ENCODE measurements at places on chromosomes 12 and 14. TPM values are rescaled to one million over a fixed set of nuclear protein-coding genes. Genes with fewer than 3 reads are reported as not detected.

DNA sequence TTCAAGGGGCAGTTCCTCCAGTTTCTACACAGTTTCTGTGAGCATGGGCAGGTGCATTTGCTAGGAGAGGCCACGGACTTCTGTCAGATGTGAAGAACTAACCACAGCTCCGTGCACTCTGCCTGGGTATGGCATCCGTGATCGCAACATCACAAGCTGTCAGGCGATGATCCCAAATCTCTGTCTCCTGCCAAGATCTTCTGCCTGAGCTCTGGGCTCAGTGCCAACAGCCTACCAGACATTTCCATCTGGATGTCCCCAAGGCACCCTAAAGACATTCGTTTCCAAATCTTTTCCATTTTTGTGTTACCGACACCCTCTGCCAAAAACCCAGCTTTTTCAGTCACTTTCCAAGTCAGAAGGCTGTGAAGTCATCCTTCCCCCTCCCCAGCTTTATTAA, 292.1 kb downstream of the GLT1D1 start:
- DNase-seq: no peak

DNA sequence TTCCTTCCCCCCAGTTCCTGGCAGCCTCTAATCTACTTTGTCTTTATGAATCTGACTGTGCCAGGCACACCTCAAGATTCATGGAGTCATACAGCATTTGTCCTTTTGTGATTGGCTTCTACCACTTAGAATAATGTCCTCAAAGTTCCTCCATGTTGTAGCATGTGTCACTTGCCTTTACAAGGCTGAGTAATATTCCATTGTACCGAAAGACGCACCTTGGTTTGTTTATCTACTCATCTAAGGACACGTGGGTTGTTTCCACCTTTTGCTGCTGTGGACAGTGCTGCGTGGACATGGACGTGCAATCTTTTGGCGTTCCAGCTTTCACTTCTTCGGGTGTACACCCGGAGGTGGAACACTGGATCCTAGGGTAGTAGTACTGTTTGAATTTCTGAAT, 33.5 kb downstream of the ANAPC7 start:
- DNase-seq: no peak

The ANKS1B gene
- 1.2 TPM for total RNA-seq

The SERPINA10 gene
- total RNA-seq: not detected

The SLC38A2 gene
- 144 TPM for total RNA-seq

DNA sequence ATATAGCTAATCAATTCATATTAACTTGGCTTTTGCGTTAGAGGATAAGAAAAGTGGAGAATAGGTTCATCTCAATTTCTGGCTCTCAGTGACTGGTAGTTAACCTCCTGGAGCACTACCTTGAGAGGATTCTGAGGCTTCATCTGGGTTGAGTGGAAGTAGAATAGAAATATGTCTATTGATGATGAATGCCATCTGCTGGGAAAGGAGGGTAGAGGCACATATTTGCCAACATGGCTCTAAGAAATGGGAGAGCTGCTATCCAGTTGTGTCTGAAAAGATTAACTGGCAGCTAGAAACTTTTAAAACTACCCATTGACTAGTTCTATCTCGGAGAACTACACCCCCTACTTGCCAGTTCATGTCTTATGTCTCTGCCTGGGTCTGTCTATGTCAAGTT, 530.1 kb downstream of the NRXN3 start:
- DNase-seq: no peak

The TMEM63C gene
- total RNA-seq: 2.9 TPM

The CCDC196 gene
- not detected for total RNA-seq

The TAS2R8 gene
- not detected for total RNA-seq

DNA sequence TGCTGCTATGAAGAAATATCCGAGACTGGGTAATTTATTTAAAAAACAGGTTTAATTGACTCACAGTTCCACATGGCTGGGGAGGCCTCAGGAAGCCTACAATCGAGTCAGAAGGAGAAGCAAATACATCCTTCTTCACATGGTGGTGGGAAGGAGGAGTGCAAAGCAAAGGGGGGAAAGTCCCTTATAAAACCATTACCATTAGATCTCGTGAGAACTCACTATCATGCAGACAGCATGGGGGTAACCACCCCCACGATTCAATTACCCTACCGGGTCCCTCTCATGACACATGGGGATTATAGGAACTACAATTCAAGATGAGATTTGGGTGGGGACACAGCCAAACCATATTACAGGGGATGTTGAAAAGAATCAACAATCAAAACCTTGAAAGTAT, 74.9 kb downstream of the PPM1H start:
- DNase-seq: no peak

The CYP27B1 gene
- not detected for total RNA-seq

DNA sequence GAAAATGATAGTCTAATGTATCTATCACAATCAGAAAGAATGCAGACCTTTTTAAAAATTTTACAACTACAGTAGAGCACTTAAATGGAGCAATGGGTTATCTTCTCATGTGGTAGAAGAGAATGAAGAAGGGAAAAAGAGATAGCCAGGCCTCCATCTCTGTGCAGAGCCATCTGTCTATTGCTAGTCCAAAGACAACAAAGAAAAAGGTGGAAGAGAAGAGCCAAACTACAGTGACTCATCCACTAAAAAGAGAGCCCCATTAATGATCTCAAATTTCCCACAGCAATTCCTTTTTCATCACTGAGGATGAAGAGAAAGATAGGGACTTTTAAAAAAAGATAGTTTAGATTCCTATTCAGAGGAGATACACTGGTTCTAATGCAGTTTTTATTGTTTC, 232.9 kb downstream of the ATXN7L3B start:
- no peak for DNase-seq

DNA sequence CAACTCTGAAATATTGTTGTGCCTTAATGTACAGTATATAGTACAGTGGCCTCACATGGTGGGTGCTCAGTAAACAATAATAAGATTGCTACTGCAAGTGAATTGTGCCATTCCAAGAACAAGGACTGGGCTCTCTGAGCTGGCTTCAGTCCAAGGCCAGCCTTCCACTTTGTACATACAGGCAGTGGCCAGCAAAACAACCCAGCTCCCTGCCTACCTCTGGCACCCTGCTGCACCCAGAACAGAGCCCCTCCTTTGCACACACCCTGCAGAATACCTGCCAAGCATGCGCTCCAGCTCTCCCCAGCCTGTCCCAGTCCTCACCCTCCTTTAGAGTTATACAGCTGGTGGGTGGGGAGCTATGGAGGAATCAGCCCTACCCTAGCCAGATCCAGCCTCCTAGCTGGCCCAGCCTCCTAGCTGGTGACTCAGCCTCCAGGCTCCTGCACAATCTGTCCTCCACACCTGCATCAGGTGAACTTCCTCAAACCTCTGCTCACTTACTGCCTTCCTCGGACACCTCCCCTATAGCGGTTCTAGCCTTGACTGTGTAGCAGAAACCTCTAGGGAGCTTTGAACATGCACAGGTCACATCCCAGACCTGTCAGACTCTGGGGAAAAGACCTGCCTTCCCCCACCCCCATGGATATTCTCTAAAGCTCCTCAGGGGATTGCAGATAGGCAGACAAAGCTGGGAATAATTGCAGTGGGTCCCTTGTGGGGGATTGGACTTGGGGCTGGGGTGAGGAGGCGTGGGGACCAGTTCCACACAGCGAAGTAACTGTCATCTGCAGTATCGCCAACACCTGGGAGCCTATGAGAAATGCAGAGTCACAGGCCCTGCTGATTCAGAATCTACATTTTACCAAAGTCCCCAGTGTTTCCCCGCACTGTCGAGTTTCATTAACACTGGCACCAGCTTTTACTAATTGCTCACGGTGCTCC, 17.9 kb downstream of the ZDHHC22 start:
- DNase-seq: peak; percentile 69

The NKX2-1 gene
- total RNA-seq: not detected

Data from Right ventricle myocardium superior (tissue), 1 donor.